Peyer's patch (tissue), 4 donors: ENCODE measurements at places on chromosomes 1 and 21. TPM values are rescaled to one million over a fixed set of nuclear protein-coding genes. Genes with fewer than 3 reads are reported as not detected.

DNA sequence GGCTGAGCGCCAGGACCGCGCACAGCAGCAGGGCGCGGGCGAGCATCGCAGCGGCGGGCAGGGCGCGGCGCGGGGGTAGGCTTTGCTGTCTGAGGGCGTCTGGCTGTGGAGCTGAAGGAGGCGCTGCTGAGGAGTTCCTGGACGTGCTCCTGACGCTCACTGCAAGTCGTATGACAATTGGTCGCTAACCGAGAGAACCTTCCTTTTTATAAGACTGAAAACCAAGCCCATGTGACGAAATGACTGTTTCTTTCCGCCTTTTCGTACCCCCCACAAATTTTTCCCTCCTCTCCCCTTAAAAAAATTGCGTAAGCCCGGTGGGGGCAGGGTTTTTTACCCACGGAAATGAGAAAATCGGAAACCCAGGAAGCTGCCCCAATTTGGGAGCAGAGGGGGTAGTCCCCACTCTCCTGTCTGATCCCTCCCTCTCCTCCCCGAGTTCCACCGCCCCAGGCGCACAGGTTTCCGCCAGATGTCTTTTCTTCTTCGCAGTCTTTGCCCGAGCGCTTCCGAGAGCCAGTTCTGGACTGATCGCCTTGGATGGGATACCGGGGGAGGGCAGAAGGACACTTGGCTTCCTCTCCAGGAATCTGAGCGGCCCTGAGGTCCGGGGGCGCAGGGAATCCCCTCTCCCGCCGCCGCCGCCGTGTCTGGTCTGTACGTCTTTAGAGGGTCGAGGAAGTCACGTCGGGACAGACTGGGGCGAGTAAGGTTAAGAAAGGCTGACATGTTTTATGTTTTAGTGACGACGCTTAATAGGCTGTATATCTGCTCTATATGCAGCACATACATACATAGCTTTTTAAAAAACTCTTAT is at the start of gene PTGS2:
Gene PTGS2 (minus strand): TSS at position 179 of the 817 bp plus-strand sequence. CDS start 133 bp downstream, at position 46.
- no peak for DNase-seq

Gene CLCA4
- not detected for total RNA-seq

- no peak for DNase-seq
Observed at GRCh38 chr1:100265562-100265930, 470 bp upstream of the RTCA start.

GRCh38 chr1:152397474-152397873 is 16.6 kb downstream of the CRNN start:
- no peak for DNase-seq

Gene LCA5L
- 2.0 TPM for total RNA-seq

GRCh38 chr1:178818416-178818815 is 52.5 kb downstream of the ANGPTL1 start:
- no peak for DNase-seq

GRCh38 chr1:168138134-168138533 is 1.4 kb upstream of the GPR161 start:
- DNase-seq, result no peak

DNA sequence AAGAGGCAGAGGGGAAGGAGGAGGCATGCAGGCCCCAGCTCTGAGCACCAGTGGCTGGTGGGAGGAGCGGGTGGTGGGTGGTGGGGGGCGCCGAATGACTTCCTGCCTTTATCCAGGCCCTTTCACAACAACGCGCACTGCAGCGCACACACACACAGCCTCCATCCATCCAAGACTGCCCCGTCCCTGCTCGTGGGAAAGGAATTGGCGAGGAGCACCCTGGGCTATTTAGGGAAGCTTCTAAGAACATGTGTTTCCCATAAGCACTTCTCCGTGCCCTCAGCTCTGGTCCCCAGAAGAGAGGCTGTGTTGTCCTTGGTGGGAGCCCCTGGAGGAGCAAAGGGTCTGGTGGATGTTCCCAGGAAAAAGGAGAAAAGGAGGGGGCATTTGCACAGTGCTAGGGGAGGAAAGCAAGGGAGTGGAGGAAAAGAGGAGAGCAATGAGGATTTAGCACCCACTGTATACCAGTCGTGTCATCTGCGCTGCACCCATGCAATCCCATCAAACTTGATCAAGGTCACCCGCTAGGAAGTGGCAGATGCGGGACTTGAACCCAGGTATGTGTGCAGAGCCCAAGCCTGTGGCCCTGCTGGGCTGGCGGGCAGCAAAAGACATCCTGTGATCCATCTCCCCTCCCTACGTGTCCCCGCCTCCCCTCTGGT is 28.1 kb downstream of the EPHA2 start:
- DNase-seq, result no peak
